Fibroblast of skin of back (primary cell): ENCODE measurements at places on chromosomes 2 and 18.

GRCh38 chr2:172908275-172908674 lies 167.4 kb upstream of the MAP3K20 start:
- DNase-seq: no peak

DNA sequence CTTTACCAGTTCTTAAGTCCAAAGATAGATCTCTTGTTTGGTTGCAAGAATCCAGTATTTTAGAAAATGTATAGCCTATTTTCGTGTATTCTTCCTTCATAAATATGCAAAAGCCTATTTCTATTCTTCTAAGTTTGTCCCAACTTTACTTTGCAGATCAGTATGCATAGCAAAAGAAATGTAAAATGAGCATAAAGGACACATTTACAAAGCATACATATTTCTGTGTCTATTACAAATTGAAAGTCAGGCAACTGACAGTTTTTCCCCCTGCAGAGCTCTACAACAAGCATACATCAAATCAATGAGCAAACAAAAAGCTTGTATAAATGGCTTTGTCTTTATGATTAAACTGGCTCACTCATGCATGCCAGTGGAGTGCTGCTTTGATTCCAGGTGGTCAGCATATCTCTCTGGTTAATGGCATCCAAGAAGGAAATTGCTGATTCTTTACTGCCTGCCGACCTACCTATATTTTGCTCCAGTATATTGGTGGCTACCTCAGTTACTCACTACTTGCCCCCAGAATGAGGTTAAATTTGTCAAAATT lies 10.0 kb upstream of the VPS54 start:
- DNase-seq: no peak

DNA sequence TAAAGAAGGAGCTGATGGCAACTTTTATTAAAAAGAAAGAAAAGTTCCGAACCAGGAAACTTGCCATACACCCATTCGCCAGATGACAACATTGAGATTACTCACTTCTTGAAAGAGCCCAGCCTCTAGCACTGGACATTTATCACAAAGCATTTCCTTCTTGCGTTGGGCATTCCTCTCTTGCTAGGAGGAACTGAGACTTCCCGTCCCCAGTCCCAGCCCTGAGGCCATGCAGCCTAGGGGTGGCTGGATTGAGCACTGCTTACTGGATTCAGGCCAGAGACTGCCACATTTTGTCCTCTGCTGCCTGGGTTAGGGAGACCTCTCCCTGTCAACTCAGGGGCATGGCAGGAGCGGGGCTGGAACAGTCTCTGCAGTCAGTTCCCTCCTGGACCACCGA lies 80.1 kb downstream of the SDC1 start:
- no peak for DNase-seq

GRCh38 chr18:63155169-63155852 lies 164.3 kb downstream of the BCL2 start:
- no peak for DNase-seq

DNA sequence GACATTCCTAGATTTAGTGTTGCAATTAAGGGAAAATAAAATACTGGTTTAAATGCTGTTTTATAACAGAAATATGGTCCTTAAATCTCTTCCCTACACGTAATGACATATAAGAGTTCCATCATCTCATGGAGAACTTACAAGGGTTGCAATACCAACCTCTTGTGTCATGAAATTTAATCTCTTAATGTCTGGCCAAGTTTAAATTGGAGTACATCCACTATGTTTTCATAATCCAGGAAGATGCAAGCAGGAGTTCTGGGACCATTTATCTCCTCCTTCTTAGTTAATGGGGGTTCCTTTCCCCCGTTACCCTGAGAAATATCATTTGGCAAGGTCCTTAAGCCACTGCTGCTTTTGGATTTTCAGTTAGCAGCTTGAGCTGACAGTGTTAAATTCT lies 126.0 kb upstream of the ACVR2A start:
- DNase-seq: no peak

DNA sequence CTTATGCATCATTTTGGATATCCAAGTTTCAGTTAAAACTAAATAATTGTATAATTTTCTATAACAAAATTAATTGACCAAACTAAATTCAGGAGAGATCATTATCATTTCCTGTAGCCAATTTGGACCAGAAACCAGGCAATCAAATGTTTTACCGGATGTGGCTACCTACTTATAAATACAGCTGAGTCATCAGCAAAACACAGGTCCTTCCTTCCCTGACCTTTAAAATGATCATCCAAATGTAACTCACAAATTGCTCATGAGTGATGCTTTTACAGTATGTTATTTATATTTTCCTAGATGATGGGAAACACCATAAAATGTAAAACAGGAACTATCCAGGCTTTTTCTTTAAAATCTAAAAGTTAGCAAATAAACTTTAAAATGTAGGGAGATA lies 133.7 kb downstream of the CBLN2 start:
- no peak for DNase-seq

DNA sequence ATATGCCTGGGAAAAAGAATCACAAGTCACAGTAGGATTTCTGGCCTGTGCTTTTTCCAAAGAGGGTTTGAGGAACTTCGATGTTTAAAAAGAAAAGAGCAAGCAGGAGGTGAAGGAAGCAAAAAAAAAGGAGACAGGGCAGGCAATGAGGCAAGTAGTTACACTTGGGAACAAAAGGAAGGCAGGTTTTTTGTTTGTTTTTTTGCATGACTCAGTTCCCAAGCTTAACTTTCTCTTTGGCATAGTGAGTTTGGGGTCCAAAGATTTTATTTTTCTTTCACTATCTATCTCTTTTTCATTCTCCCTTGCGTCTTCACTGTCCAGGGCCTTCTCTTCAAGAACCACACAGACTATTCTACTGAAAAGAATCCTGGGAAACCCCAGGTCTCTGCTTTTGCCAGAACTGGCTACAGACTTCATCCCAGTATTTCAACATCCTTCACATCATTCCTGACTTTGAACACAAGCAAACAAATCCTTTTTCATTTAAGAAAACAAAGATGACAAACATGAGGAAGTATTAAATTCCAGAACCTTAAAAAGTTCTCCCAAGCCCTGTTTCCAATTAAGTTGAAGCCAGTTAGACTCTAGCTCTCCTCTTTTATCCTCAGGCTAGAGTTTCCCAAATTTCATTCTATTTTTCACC lies 210.7 kb upstream of the RND3 start:
- peak; percentile 54 for DNase-seq

DNA sequence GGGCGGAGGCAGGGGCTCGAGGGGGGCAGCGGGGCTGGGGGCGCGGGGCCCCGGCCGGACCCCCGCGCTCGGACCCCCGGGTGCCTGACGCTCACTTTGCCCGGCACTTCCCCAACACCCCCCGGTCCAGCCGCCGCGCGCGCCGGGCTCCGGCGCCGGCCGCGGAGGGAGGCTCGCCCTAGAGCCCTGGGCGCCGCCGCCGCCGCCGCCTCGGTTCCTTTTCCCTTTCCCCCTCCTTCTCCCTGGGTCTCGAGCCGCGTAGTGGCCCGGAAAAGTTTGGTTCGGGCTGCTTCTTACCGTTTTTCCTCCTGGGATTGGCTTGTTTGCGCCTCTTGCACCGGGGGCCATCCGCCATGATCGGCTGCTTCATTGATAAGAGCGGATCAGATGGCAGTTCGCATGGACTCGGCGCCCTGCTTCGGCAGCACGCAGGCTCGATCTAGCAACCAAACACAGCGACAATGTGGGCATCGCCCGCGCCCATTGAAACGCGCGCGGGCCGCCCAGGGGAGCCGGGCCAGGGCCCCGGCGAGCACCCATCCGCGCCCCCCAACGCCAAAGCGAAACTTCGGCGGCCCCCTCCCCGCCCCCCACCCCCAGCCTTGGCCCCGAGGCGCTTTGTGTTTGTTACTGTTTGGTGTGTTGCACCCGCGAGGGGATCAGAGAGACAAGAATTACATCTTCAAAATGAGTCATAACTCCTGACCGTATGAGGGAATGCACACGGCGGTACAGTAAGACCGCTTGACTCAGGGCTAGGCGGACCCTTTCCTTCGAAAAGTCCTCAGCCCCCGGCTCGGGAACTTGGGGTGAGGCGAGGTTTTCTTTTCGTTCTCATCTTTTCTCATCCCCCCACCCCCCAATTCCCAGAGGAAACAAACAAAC lies 2.7 kb downstream of the ZEB2 start:
- peak; percentile 97 for DNase-seq

- DNase-seq: no peak
These were observed 20.9 kb downstream of the TSN start for GRCh38 chr2:121776361-121776760.

DNA sequence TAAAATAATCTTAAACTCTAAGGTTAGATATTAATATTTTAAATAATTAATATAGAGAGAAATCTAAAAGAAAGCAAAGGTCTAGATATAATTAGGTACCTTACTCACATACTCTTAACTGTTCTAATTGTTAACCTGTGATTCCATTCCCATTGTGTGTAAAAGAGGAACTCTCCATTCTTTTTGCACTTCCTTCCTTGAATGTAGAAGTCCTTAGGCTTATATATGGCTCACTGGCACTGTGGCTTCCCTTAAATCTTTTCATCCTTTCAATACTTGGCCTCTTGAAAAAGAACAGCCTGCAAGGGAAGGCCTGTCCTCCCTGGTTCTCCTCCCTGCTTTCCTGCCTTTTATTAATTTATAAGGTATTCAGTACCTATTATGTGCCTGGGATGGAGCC lies 182.8 kb upstream of the FOSL2 start:
- no peak for DNase-seq

GRCh38 chr2:68853915-68854314 lies 17.3 kb downstream of the BMP10 start:
- DNase-seq: no peak

- DNase-seq: no peak
These were observed 181.2 kb downstream of the PPP1R1C start for GRCh38 chr2:182166841-182167240.

GRCh38 chr2:231926761-231927565 lies 767 bp upstream of the NPPC start:
- DNase-seq: no peak

DNA sequence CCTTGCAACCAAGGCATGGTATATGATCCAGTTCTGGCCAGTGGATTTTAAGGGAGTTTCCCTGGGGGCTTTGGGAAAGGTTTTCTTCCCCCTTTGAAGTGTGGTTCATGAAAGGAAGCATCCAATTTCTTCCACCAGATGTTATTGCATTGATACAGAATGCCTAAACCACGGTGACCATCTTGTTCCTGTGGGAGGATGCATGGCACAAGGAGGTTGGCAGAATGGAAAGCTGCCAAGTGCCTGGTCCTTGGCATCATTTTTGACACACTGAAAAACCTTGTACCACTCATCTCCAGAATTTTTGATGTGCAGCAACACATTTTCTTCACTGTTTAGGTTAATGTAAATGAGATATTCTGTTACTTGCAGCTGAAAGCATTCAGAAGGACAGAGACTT lies 55.2 kb upstream of the CXCR4 start:
- DNase-seq: no peak

- no peak for DNase-seq
These were observed 87.6 kb downstream of the SEMA4F start for GRCh38 chr2:74741629-74742028.

- peak; percentile 100 for DNase-seq
These were observed 71.7 kb downstream of the HS1BP3 start for GRCh38 chr2:20578895-20579825.

GRCh38 chr2:190271783-190272456 lies 47.7 kb downstream of the HIBCH start:
- DNase-seq: no peak

DNA sequence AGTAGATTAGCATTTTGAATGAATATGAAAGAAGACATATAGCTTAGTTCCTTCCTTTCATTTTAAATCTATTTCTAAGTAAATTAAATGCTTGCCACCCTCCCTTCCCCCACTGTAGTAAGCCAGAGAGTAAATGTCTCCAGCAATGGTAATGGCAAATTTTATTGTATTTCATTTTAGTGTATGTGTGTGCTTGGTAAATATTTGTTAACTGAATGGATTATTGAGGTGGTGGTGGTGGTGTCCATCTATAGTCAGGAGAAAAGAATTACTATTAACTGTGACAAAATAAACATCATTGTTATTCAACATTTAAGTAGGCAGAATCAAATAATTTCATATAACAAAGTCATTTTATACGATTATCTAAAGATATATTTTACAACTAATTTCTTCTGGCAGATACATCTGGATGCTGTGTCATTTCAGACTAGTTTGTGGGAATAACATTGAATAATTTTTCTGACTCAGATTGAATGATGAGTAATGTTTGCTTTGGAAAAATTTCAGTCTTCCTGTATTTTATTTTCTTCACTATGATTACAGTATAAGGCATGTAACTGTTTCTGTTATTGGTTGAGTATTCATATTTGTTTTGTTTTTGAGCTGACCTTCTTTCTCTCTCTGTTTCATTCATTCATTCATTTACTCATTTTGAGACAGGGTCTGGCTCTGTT lies 18.3 kb downstream of the ASXL3 start:
- peak; percentile 89 for DNase-seq
